ENCODE measurements at places on chromosomes 6 and 20.
A peak's percentile ranks its signal among the peaks of the same experiment; 100 is the strongest.

DNA sequence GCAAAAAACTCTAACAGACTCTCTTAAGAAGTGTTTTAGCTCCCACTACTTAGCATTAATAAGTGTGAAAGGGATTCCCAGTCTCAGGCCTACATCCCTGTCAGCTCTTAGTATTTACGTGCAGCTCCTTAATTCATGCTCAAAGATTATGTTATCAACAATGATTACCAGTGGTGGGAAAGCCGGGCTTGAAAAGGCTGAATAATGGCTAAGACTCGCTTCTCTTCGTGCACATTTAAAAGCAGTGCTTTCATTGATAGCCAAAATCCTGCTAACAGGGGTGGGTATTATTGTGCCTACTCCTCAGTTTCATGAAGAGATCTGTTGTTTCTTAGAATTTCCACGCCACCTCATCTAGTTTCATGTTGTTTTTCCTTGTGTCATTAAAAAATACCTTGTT, 518.8 kb downstream of the GRIK2 start:
- DNase-seq, result no peak

- DNase-seq, result no peak
Measured at GRCh38 chr6:24949020-24949569, 13.3 kb upstream of the RIPOR2 start.

- no peak for DNase-seq
Measured at GRCh38 chr6:33116841-33117711, 41.3 kb downstream of the HLA-DPB1 start.

GRCh38 chr6:22666586-22666985, 97.2 kb downstream of the HDGFL1 start:
- no peak for DNase-seq

DNA sequence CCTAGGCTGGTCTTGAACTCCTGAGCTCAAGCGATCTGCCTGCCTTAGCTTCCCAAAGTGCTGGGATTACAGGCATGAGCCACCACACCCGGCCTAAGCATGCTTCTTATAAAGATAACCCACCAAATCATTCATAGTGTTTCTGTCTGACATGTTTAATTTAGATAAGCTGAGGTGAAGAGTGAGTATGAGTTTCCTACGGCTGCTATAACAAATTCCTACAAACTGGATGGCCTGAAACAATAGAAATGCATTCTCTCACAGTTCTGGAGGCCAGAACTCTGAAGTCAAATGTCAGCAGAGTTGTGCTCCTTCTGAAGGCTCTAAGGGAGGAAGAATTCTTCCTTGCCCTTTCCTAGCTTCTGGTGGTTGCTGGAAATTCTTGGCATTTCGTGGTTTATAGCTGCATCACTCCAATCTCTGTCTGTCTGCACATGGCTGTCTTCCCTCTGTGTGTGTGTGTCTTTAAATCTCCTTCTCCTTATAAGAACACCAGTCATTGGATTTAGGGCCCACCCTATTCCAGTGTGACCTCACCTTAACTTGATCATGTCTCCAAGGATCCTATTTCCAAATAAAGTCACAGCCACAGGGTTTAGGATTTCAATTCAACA, 29.9 kb downstream of the MAPK13 start:
- DNase-seq, result no peak

- DNase-seq, result no peak
Measured at GRCh38 chr6:72911463-72912155, 289.7 kb downstream of the KCNQ5 start.

DNA sequence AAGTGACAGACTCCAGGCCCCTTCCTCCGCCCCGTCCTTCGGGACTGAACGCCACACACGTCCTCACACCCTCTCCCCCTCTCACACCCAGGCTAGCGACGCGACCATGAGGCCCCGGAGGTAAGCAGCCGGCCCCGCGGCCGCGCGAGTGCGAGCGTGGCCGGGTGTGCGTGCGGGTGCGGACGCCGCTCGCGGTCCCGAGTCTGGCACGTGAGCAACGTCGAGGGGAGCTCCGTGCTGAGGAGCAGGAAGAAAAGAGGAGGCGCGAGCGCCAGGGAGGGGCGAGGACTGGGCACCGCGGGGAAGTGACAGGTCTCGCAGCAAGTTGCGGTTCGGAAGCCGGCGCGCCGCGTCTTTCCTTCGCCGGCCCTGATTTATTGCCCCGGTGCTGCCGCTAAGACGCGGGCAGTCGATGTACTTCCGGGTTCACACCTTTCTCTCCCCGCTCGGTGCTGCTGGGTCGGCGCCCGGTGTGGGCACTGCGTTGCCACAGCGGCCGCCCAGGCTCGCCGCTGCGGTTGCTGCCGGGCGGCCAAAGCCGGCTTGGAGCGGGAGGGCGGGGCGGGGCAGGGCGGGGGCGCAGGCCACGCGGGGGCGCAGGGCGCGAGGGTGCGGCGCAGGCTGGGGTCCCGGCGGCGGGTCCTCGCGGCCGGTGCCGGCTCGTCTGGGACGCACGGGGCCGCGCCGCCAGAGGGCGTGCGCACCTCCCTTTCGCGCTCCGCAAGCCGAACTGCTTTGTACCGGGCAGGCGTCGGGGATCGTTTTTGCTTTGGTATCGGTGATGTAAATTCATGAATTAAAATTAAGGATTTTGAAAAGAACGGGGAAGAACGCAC, 15.8 kb upstream of the LIN28B start:
- peak; percentile 31 for DNase-seq

DNA sequence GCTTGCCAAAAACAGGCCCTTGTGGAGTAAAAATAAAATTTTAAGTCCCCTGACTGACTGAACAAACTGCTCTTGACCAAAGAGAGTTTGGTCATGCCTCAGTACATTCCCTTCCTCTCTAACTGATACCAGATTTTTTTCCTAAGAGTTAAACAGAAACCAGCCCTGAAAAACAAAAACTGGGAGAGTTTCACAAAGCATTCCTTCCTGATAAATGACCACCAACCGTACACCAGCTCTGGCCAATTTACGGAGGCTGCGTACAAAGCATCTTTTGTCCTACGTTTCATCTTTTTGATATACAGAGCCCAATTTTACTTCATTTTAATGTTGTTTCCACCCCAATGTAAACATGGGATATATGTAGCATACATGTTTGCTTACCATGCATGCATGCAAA, 477.4 kb upstream of the HTR1E start:
- DNase-seq, result no peak

- DNase-seq, result no peak
Measured at GRCh38 chr6:145275787-145276186, 459.5 kb downstream of the EPM2A start.

DNA sequence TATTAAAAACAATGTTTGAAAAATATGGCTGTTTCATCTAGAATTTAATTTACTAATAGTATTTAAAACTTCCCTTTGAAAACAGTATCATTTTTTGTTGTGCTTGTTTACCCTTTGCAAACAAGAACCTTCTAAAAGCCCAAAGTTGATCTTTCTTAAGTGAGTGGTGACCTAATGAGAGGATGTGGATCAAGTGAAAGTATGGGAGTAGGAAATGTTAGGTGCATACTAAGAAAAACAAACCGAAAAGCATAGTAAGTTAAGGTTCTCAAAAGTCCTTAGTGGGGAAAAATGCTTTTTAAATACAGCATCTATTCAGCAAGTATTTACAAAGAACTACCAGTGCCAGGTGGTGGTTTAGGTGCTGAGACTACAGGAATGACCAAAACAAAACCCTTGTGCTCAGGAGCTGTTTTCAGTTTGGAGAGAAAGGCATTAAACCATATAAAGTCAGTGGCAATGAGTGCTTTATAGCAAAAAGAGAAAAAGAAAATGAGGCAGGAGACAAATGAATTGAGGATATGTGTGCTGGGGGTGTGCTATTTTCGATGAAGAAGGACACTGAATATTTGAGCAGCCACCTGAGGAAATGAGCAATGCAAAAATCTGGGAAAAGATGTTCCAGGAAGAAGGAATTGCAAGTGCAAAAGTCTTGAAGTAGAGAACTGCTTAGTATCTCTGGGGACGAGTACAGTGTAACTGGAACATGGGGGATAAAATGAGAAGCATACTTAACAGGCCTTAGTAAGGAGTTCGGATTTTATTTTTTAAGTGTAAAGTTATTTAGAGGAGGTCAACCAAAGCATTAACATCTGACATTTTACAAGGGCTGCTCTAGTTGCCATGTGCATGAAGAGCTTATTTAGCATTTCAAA, 24.0 kb downstream of the RNF146 start:
- no peak for DNase-seq

GRCh38 chr6:118370722-118371121, 177.4 kb upstream of the PLN start:
- DNase-seq, result no peak

DNA sequence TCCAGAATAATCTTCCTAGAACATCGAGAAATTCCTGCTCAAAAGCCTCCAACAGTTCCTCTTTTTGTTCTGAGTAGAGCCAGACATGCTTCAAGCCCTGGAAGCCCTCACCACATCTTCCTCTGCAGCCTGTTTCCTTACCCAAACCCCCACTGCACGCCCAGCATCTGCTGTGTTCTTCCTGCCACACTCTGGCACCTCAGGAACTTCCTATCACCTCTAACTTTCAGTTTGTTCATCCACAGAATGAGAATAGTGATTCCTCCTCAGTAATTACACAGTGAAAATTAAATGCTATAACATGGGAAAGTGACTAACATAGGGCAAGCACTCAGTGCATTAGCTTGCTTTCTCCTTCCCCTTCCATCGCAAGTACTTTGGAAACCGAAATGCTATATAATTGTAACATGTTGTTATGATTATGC, 26.3 kb downstream of the C6orf89 start:
- no peak for DNase-seq

GRCh38 chr6:137084865-137085617, 40.3 kb upstream of the IL20RA start:
- DNase-seq, result no peak

GRCh38 chr6:43334466-43335095, 26.0 kb upstream of the CRIP3 start:
- DNase-seq, result no peak

- no peak for DNase-seq
Measured at GRCh38 chr6:36493319-36493718, 50.5 kb downstream of the KCTD20 start.

DNA sequence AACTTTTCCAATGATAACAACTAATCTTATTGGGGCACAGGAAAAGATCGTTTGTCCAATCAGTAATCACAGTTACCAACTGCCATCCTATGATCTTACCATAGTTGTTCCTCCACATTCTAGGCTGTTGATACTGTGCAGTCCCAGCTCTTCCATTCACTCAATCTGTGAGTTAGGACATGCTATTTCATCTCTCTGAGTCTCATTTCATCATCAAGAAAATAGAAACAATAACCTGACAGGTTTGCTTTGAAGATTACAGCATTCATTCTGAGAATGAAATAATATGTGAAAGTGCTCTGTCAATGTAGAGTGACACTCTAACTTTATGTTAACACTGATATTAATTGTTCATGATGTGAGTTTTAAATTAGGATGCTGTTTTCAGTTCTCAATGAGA, 89.8 kb downstream of the KIF13A start:
- no peak for DNase-seq

- DNase-seq, result no peak
Measured at GRCh38 chr6:112956696-112957535, 609.8 kb downstream of the RFPL4B start.

DNA sequence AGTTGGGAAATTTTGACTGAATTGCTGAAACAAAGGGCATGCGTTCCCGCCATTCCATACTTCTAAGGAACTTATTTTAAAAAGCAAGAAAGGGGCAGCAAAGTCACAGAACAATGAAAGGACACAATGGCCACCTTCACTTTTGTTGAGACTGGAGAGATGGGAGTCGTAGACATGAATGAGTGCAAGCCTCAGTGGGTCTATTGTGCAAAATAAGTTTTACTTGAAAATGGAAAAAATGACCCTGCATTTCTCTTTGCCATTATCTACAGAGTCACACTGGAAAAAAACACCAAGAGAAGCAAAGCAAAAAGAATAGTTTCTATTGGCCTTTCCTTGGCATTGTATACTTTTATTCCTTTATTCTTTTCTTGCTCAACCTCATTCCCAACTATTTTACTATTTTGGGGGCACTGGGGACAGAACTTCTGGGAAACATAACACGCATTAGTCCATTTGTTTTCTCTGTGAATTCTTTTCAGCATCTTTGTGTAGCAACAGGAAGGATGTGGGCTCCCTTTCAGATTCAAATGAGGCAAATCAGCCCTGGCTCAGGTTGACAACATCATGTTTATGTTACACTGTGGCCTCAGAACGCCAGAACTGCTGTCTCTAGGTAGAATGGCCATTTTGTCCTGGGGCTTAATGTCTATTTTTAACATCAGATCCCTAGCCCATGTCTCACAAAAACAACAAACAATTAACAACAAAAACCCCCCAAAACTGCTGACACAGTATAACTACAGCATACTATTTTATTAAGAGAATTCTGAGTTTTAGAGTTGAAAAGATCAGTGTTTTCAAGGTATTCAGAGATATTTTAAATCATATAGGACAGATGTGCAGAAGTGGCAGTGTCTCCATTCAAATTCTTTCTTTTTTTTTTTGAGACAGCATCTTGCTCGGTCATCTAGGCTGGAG, 122.2 kb downstream of the FYN start:
- no peak for DNase-seq

DNA sequence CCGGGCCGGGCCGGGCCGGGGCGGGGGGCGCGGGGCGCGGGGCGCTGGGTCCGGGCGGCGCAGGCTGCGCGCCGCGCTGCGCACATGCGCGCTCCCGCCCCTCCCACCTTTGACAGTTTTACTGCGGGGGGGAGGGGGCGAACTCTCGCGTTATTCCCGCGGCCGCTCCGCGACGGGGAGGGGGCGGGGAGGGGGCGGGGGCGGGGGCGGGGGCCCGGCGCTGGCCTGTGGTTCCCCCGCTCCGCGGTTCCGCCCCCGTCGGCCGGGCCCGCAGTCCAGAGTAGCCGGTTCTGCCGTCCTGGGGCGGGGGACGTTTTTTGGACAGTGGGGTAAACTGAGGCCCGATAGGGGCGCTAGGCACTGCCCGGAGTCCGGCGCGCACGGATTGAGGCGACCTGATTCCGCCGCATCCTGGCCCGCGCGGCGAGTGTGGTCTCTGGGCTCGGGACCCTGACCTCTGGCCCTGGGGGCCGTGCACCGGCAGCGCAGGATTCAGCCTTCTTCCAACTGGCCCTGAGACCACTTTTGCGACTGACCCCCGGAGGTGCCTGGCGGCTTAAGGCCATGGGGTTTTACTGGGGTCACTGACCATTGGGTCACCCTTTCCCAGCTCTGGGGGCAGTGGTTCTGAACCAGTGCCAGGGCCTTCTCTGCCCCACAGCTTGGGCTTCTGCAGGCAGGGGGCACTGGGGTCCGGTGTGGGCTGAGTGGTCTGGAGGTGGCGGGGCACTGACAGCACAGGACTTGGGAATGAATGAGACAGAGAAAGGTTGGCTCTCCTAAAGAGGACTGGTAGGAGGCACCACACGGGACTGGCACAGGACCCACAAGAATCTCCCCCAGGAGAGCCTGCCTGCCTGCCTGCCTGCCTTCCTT, at the start of gene ZNF512B:
ZNF512B (minus strand) TSS at position 93 of the 876 bp plus-strand sequence. CDS start 1,980 bp downstream, outside the sequence.
- peak; percentile 83 for DNase-seq

Data from NCI-H345 (cell line).